Activated CD8-positive, alpha-beta memory T cell treated with anti-CD3 and anti-CD28 coated beads, Interleukin-2, amount 10 ng/mL, durations not matched to agents 7 days and 5 days (primary cell): ENCODE measurements at places on chromosomes 3 and 15.

- DNase-seq = no peak
These were observed 744 bp upstream of the CCDC32 start for GRCh38 chr15:40565333-40566238.

DNA sequence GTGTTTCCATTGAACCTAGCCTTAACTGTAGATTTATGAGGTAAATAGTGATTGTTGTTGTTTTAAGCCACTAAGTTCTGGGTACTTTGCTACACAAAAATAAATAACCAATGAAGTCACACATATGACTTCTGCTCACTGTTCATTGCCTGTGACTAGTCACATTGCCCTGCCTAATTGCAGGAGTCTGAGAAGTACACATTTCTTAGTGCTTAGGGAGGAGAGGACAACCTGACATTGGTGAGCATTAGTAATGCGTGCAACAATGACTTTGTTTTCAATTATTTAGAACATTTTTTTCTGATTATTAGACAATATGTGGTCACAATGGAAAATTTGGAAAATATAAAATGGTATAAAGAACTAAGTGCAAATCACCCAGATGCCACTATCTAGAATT, 133.2 kb upstream of the DAZL start:
- DNase-seq = no peak

DNA sequence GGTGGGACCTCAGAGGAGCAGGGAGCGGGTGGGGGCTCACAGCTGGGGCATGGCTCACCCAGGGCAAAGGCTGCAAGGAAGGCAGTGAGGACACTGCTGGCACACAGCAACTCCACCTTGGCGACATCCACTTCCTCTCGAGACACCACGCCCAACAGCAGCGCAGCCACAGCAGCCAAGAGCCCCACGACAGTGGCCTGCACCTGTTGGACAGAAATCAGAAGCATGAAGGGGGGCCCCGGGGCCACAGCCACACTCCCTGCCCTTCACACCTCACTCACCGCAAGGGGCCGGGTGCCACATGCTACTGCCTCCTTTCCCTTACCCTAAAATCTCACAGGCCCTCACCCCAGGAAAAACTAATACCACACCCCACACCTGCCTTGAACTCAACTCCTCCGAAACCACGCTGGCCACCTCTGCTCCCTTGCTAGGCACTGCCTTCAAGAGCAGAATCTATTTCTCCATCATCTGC, 57.3 kb downstream of the ROPN1B start:
- DNase-seq = no peak

- DNase-seq = no peak
These were observed 66.4 kb upstream of the TRA2B start for GRCh38 chr3:186004209-186004608.

- DNase-seq = no peak
These were observed 167.9 kb downstream of the BBX start for GRCh38 chr3:107690522-107691138.

DNA sequence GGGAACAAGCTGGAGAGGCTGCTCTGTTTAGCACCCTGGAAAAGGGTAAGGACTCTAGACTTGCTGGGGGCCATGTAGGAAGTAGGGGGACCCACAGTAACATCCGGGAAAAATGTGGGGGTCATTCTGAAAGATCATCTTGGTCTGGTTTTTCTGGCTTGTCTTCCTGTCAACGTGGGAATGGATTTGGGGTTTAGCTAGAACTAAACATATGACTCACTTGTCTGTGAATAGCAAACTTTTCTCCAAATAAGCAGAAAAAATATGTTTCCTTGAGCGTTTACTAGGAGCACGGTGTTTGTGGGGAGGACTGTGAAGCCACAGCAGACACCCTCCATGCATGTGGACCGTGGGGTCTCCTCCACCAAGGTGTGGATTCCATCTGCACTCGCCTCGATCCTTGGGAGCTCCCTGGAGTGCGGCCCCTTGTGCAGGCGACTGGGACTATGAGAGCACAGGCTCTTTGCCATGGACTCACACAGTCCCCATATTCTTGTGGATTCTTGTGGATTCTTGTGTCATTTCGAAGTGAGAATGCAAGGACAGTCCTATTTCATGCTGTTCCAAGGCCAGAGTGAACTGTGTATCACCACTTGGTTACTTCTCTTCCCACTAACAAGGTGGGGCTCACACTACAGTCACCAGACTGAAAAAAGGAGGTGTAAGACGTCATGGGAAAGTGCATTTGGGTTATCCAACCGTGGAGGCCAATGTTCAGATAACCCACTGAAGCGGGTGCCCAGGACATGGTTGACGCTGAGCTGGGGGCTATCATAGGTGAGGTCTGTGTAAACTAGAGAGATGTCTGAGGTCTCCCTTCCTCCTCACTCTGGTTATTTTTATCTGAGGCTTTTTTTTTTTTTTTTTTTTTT, 25.5 kb downstream of the PGPEP1L start:
- no peak for DNase-seq

- DNase-seq = no peak
These were observed 26.7 kb downstream of the KLHL24 start for GRCh38 chr3:183662099-183662498.

- DNase-seq = no peak
These were observed 50.3 kb upstream of the SLC6A6 start for GRCh38 chr3:14352002-14352627.

- no peak for DNase-seq
These were observed 48.4 kb downstream of the ADPGK start for GRCh38 chr15:72735111-72735510.

DNA sequence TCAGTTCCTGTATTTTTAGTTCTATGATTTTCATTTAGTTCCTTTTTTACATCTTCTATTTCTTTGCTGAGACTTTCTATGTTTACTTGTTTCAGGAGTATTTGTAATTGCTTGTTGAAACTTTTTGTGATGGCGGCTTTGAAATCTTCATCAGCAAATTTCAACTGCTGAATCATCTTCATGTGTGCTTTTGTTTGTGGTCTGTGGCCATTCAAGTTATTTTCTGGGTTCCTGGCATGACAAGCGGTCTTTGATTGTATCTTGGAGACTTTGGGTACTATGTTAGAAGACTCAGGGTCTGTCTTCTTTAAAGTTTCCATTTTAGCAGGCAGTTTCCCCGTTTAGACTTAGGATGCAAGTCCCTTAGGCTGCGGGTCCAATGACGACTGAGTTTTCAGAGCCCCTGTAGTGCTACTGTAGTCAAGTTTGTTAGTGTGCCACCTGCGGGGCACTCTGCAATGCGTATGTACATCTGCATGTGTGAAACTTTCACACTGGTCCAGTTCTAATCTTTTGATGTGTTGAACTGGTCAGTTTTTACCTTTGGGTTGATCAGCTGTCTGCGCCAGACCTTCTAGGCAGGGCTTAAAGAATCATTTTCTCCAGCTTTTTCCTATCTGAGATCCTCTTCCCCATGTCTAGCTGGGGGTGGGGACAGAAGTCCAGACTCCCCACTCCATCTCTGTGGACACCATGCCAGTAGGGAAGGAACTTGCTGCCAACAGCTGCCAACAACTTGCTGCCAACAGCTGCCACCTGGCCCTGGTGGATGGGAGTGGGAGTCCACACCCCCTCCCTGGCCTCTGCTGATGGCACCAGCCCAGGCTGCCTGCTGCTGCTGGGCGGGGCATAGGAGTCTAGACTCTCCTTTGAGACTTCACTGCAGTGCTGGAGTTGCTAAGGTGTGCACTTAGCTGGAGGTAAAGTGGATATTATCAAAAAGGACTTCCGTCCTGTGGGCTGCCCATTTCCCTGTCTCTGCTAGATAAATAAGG, 190.9 kb downstream of the TJP1 start:
- DNase-seq = no peak

- no peak for DNase-seq
These were observed 16.2 kb upstream of the PSTPIP1 start for GRCh38 chr15:76978522-76979330.

GRCh38 chr3:76582632-76583378, 457.1 kb upstream of the ROBO2 start:
- no peak for DNase-seq

GRCh38 chr15:38846346-38846745, 281.7 kb upstream of the RASGRP1 start:
- no peak for DNase-seq

- peak; percentile 100 for DNase-seq
These were observed at the start of gene ZBTB11 for GRCh38 chr3:101676765-101677435. Gene ZBTB11, minus strand, starts transcription at chr3:101677132. Its CDS starts 218 bp downstream, at chr3:101676914.

DNA sequence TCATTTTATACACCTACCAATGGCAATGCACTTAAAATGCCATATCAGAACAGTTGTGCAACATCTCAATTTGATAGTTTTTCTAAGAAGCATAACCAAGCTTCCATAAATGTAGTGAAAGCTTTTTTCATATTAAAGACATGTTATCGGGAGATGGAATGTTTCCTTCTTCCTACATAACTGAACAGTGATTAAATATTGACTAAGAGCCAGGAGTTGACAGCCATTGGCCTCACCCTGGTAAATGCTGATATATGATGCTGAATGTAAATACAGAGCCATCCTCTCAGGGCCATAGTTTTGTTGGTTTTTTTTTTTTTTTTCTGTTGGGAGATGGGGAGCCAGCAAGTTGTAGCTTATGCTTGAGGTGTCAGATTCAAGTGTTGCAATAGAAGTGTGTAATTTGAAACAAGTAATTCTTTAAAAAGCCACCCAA, 203.3 kb upstream of the IL12A start:
- DNase-seq = no peak

GRCh38 chr3:38009807-38010591, 19.4 kb downstream of the VILL start:
- DNase-seq = no peak

DNA sequence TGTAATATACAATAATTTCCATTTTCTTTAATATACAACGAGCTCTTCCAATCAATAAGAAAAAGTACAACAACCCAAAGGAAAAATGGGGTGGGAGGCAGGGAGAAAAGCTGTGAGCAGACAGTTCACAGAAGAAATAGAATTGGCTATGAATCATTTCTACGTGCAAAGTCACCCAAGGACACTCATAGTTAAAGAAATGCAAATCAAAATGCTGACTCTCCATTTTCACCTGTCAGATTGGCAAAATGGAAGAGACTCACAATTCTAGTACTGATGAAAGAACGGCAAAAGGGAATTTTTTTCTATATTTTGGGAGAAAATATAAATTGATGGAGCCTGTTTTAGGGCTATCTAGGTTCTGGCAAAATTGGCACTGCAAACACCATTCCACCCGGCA, 116.3 kb upstream of the MEF2A start:
- DNase-seq = no peak

- peak; percentile 66 for DNase-seq
These were observed 4.8 kb downstream of the UBE2E1 start for GRCh38 chr3:23810343-23811184.

- DNase-seq = no peak
These were observed 52.6 kb upstream of the TGFBR2 start for GRCh38 chr3:30553641-30554316.

GRCh38 chr15:81295486-81296121, 28.3 kb downstream of the STARD5 start:
- DNase-seq = no peak

DNA sequence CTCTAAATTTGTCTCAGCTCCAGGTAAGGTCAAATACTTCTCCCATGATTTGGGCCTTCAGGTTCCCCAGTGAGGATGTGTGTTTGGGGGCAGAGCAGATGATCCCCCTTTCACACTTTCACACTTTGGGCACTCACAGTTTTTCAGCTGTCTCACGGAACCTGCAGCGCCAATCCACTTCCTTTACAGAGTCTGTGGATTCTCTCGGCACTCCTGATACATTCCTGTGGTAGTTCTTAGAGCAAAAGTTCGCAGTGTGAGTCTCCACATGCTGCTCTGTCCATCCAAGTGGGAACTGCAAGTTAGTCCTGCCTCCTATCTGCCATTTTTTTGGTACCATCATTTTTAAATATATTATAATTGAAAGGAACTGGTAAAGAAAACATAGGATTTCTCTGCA, 20.2 kb upstream of the CPOX start:
- DNase-seq = no peak

- DNase-seq = no peak
These were observed 40.1 kb downstream of the ANAPC13 start for GRCh38 chr3:134445636-134446035.

DNA sequence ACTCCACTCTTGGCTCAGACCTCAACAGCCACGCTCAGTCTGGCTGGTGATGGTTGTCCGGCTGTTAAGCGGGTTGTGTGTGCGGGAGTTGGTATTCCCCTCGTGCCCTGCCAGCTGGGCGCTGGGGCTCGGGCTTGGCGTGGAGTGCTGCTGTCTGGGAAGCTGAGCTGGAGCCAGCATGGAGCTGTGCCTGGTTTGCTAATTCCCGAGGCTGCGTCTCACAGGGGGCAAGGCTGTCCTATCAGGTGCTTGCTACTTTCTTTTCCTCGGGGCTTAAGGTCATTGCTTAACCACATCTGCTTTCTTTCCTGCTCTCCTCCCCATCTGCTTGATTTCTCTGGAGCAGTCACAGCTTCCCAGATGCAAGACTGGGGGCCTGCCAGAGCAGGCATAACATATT, 29.9 kb downstream of the PDIA5 start:
- no peak for DNase-seq

GRCh38 chr3:134652409-134652831, 1.6 kb upstream of the KY start:
- no peak for DNase-seq

- no peak for DNase-seq
These were observed 272.2 kb upstream of the CHRNA7 start for GRCh38 chr15:31758126-31758525.

- no peak for DNase-seq
These were observed 246.0 kb upstream of the CBLB start for GRCh38 chr3:106114848-106115247.

- DNase-seq = no peak
These were observed 29.0 kb downstream of the HGD start for GRCh38 chr3:120652896-120653545.

DNA sequence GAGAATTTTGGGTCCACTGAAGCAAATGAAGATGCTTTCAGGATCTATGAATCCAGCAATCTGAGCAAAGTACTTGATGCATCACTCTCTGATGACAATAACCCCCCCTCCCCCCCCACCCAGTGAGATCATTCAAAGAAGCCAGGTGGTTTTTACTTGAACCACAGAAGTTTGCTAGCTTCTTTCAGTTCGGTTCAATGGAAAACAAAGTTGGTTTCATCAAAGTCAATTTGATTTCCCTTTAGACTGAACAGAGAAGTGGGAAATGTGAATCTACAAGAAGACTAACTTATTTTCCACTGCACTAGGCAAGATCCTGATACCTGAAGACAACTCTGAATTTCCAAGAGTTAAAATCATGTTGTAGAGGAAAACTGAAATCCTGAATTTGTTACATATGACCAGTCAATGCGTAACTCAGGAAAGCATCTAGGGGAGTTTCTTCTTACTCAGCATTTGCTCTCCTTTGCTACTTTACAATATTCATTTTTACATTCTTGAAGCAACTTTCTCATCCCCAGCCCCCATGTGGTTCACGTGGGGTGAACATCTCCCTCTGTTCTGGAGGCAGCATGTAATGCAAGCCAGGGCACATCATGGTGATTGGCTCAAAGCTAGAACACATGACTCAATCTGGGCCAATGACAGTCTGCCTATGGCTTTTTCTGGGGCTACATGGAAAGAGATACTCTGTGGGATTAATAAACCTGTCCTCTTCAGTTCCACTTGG, 572.6 kb downstream of the FOXP1 start:
- DNase-seq = peak; percentile 78
